Iris pigment epithelial cell (primary cell): ENCODE measurements at places on chromosomes 1 and 21.

GRCh38 chr1:205111354-205111753 is 10.4 kb downstream of the RBBP5 start:
- DNase-seq = no peak

DNA sequence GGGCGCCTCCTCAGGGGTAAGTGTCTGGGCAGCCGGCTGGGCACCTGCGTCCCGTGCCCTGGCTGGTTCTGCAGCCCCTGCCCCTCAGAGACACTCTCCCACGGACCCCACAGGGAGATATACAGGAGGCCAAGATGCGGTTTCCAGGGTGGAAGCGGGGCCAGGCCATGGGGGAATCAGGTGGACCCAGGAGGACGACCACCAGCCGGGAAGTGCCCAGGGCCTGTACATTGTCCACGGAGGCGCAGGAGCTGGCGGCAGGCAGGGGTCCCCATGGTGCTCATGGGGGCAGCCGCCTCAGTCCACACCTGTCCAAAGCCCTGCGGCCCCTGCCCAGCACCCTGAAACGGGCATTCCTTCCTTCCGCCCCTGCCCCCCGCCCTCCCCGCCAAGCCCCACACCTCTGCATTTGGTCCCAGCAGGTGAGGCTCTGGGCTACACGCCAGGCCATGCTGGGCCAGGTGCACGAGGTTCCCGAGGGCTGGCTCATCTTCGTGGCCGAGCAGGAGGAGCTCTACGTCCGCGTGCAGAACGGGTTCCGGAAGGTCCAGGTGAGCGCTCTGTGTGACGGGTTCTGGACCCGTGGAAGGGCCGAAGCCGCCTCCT is 36.7 kb downstream of the SLC19A1 start:
- DNase-seq = no peak

- DNase-seq = no peak
Measured at GRCh38 chr1:206004826-206005225, 1.6 kb upstream of the RAB7B start.

- no peak for DNase-seq
Measured at GRCh38 chr1:204085876-204086275, 13.0 kb downstream of the SOX13 start.

- DNase-seq = peak; percentile 65
Measured at GRCh38 chr21:26127918-26128317, 42.7 kb downstream of the APP start.

DNA sequence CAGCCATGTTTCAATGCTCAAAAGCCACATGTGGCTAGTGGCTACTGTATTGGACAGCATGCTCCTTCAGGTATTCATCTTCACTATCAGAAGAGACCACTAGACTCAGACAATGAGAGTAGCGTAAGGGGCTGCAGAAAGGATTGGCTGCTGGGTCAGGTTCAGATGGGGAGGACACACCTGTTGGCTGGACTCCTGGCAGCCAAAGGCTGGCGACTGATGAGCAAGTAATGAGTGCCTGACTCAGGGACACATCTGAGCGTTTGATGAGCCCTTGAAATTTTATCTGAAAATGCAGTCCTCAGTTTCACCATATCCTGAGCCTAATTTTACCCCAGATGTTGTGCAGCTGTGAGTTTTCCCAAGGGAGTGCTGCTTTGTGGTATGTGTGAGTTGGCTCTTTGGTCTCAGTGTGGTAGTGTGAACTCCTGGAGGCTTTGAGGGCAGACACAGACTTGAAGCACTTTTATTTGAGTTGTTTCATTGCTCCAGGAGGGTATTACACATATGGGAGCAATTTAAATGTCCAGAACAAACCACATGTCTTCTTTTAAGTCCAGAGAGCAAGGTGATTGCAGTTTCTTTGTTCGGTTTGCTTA is 9.6 kb downstream of the ST6GALNAC3 start:
- DNase-seq = no peak

DNA sequence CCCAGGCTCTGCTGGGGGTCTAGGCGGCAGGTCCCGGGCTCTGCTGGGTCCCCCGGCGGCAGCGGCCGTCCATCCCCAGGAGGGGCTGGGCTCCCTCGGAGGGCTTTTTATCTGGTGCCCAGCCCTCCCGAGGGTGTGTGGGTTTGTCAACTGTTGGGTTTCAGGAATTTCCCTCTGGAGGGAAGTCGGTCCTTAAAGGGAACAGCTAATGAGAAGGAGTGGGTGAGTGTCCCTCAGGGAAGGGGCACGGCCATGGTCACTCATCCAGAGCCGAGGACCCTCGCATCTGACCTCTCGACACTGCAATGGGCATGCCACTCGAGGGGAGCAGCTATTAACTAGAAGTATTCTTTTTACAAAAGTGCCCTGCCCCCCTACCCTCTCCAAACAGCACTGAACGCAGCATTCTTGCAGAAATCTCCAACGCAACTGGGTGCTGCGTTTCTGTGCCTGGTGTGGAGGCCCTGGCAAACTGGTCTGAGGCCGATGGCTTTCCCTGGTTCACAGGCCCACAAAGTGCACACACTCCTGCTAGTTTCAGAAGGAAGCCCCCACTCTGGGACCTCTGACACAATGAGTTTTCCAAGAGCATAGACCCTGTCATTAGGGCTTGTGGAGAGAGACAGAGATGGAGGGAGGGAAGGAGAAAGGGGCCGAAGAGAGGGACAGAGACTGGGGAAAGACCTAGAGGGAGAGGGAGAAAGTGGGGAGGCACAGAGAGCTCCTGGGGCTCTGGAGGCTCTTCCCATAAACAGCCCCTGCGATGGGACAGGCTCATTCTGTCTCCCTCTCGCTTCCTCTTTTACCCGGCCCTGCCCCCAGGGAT is 1.0 kb upstream of the TSPEAR start:
- no peak for DNase-seq

DNA sequence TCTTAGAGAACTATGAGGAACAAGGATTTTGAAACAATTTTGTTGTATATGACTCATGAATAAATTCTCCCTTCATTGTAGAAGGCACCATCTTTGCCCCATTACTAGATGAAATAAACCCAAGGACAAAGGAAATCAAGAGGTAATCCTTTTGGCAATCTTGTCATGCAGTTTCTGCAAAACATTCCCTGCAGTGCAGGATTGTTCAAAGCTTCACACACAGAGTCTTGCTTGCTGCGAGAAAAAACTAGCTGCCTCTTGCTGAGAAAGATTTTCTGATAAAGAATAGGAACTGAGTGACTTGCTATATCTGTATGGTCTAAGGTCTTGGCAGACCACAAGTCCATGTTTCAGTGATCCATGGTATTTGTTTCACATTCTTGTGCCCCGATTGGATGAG is 657.4 kb upstream of the ADGRL4 start:
- no peak for DNase-seq

DNA sequence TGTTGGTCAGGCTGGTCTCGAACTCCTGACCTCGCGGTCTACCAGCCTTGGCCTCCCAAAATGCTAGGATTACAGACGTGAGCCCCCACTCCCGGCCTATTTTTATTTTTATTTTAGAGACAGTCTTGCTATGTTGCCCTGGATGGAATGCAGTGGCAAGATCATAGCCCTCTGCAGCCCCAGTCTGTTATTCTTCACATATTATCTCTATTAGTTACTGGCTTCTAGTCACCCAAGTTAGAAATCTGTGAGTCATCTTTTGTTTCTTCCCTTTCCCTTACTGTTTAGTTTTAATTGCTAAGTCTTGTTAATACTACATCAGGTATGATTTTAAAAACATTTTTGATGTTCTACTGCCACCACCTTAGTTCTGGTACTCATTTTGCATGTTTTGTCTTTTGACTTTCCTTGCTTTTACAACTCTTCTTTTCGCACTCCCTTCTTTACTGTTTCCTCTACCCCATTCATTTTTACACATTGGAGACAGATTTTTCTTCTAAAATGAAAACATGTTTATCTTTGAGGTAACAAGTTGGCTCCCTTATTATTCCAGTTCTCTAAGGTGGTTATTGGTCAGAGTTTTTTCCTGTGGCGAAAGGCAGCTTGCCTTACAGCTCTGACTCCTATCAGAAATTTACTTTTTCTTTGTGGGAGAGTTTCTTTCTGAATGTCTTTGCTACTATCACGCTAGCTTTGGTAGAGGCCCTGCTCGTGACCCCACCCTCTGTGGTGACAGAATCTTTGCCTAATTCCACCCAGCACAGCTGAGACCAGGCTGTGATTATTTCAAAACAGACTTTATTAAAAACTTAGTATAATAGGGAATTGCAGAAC is 19.5 kb downstream of the ZMYM4 start:
- peak; percentile 75 for DNase-seq

GRCh38 chr1:39204441-39205081 is at the start of gene MACF1:
MACF1 (plus strand) TSS chr1:39204695; CDS start chr1:39205023, 328 bp downstream.
- DNase-seq = peak; percentile 99

- DNase-seq = no peak
Measured at GRCh38 chr1:177343445-177343844, 172.7 kb downstream of the BRINP2 start.

DNA sequence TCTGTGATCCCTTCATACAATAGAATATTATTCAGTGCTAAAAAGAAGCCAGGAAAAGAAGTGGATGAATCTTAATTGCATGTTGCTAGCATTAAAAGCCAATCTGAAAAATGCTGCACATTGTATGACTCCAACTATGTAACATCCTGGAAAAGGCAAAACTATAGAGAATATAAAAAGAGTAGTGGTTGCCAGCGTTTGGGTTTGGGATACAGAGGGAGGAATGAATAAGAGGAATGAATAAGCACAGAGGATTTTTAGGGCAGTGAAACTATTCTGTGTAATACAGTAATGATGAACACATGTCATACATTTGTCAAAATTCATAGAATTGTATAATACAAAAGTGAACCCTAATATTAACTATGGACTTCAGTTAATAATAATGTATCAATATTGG is 42.5 kb downstream of the GPR88 start:
- no peak for DNase-seq

DNA sequence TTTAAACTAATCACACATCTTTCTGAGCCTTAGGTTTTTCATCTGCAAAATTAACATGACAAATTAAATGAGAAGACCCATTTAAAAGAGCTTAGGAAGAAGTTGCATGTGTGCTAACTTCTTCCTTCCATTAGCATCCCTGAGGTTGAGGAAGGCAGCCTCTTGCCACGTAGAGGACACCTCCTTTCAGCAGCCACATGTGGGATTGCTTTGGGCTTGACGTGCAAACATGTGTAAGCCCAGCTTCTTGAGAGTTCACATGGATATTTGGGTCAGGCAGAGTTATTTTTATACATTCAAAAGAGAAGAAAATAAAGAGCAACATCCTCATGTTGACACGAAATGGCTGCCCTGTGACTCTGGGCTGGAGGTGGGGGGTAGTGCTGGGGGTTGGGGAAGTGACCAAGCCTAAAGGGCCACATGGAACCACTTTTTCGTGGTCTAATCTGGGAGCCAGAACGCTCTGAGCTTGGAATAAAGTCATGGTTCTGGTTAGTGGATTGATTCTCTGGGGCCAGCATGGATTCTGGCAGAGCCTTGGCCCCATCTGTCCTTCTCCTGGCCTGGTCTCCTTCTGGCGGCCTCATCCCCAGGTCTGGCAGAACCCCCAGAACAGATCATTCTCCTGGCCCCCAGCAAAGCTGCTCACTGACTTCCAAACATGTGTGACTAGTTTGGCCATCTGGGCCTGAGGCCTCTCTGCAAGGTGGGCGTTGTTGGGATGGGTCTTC is 137.1 kb upstream of the USP24 start:
- DNase-seq = no peak

DNA sequence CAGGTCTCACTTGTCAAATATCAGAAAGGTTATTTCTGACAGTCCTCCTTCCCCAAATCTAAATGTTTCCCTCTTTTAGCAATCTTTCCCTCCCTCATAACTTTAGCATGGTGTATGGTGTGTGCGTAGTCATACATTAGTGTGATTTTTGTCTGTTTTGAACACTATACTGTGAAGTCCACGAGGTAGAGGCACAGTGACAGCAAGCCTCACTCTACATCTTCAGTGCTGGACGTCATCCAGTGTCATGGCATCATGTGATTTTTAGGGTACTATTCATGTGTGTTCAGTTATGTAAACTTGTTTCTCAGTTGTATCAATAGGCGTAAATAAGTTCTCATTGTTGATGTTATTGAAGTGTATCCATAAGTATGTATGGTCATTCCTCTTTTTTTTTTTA is 39.1 kb downstream of the DYRK1A start:
- no peak for DNase-seq

DNA sequence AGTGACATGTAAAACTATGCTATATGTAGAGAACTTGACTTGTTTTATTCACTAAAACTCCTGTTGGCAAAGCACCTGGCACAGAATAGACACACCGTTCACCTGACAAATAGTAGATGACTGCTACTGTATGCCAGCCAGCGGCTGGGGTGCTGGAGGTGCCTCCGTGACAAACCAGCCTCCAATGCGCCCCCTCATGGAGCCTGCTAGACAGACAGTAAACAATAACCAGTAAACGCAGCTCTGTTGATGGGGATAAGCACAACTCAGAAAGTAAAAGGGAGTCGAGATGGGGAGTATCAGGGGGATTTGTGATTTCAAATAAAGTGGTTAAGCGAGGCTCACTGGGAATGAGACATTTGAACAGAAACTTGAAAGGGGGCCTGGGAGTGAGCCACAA is 107.2 kb downstream of the PRDM2 start:
- DNase-seq = peak; percentile 27

DNA sequence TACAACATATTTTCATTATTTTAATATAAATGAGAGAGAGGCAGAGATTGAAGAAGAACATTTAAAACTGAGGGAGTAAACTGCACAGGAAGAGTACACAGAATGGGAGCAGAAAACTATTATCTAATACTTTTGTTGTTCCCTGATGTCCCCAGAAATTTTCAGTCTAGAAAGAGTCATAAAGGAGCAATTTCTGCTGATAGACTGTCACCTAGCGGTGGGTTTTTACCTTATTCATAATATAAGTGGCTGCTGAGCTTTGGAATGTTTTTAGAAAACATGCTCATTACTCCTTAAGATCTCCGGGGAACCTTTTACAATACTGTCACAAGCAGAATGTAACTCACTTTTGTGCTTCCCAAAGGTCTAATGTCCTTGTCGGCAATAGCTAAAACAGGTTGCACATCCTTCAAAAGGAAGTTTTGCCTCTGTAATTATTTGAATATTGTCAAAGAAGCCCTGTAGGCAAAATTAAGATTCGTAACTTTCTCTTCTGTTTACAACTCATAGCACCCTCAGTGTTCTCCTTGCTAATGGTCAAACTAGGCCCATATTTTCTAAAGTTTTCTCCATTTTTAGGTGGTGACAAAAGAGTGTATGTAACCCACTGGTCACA is 4.9 kb upstream of the NPL start:
- DNase-seq = peak; percentile 50

GRCh38 chr1:10958614-10959013 is 53.8 kb upstream of the TARDBP start:
- DNase-seq = no peak
